ENCODE measurements at places on chromosomes 12 and 14.

DNA sequence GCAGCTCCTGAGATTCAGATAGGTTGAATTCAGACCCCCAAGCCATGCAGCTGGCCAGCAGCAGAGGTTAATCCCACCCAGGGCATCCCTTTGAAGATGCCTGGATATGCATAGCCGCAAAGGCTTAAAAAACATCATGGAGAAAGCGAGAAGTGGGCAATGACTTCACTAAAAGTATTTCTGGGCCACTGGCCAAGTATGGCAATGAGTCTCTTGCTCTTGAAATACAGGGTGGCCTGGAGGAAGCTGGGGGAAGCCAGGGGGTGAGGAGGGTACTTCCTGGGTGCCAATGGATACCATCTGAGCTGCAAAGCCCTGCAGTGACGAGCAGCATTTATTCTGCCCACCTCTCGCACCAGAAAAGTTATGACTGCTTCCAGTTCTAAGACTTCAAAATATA lies 539.3 kb upstream of the TBX3 start:
- DNase-seq = no peak

DNA sequence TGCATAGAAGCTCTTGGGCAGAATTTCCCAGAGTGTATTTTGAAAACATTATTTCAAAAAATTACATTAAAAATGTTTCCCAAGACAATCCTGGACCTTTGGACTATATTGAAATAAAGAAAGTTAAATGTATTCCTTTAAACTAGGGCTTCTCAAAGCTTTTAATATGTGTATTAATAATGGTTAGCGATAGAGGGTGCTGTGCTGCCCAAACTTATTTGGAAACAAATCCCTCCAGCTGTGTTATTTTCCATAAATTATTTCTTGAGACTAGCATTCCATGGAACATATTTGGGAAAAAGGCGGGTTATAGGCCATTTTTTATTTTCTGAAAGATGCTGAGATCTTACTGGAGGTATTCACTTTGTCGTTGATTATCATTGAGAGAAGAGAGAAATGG lies 397.8 kb upstream of the MIS18BP1 start:
- DNase-seq = no peak

DNA sequence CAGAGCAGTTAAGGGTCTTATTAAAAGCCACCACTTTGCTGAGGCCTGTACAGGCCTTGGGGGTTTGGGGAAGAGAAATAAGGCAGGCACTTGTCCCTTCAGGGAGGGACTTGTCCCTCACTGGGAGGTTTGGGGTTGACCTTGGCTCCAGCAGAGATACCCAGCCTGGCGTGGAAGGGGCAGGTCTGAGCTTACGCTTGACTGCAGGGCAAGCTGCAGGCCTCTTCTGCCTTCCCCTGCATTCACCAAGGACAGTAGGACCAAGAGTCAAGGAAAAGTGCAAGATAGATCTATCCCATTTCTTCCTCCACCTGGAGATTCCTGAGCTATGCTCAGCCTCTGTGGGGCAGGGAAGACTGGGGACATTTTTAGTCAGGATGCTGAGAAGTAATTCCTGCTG lies 154.3 kb downstream of the SMOC1 start:
- DNase-seq = no peak

GRCh38 chr12:50203691-50204090 lies 36.5 kb upstream of the CERS5 start:
- no peak for DNase-seq

- DNase-seq = peak; percentile 33
These were observed 106.4 kb downstream of the ARF6 start for GRCh38 chr14:49999146-49999761.

- DNase-seq = peak; percentile 73
These were observed 153.8 kb downstream of the BCL11B start for GRCh38 chr14:99118046-99118721.

GRCh38 chr12:64864319-64864718 lies 39.9 kb downstream of the TBC1D30 start:
- DNase-seq = no peak

- DNase-seq = no peak
These were observed 219.1 kb downstream of the SLC41A2 start for GRCh38 chr12:104738776-104739642.

GRCh38 chr12:39626033-39626814 lies 6.6 kb upstream of the ABCD2 start:
- DNase-seq = peak; percentile 6

GRCh38 chr12:116159175-116159574 lies 118.3 kb downstream of the MED13L start:
- no peak for DNase-seq

- no peak for DNase-seq
These were observed 20.4 kb downstream of the GALNT9 start for GRCh38 chr12:132308853-132309595.

DNA sequence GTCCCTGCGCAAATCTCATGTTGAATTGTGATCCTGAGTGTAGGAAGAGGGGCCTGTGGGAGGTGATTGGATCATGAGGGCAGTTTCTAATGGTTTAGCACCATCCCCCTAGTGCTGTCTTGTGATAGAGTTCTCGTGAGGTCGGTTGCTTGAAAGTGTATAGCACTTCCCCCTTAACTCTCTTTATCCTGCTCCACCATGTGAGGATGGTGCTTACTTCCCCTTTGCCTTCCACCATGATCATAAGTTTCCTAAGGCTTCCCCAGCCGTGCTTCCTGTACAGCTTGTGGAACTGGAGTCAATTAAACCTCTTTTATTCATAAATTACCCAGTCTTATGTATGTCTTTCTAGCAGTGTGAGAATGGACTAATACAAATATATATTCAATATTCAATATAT lies 303.7 kb upstream of the SEL1L start:
- DNase-seq = no peak

- no peak for DNase-seq
These were observed 120.8 kb upstream of the WSCD2 start for GRCh38 chr12:108008163-108008905.
